ENCODE measurements at places on chromosomes 7 and 10.

DNA sequence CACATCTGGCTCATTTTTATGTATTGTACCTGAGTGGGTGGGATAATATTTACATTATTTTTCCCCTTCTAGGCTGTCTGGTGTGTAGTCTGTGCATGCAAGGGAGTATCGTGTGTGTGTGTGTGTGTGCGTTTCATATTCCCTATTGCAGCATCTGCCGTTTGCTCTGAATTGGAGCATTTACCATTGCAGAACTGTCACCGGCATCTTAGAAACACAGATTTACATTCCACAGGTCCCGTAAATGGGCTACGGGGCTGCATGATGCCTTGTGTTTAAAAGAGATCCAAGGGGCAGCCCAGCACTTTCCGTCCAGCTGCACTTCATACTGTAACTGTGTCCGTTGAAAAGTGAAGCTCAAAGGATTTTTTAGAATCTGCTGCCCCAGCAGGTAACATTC, 167.1 kb upstream of the KIAA1217 start:
- no peak for DNase-seq

DNA sequence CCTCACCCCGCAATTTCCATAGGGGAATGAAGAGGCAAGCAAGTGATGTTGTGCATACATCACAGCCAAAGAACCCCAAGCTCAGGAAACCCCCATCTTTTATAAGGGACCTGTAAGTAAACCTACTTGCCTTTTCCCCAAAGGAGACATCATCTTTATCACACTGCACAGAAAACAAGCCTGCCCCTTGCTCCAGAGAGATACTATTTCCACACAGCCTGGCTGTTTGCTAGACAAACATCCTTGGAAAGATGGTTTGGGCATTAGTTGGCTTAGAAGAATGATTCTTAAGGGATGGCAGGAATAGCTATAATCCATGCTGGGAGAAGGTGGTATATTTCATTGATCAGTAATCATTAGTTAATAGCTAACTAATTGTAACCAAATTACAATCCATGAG, 123.7 kb upstream of the SEC61G start:
- no peak for DNase-seq

- DNase-seq: no peak
Measured at GRCh38 chr10:110544958-110545537, 22.4 kb upstream of the SMC3 start.

- DNase-seq: no peak
Measured at GRCh38 chr10:127813290-127813689, 76.3 kb downstream of the FOXI2 start.

DNA sequence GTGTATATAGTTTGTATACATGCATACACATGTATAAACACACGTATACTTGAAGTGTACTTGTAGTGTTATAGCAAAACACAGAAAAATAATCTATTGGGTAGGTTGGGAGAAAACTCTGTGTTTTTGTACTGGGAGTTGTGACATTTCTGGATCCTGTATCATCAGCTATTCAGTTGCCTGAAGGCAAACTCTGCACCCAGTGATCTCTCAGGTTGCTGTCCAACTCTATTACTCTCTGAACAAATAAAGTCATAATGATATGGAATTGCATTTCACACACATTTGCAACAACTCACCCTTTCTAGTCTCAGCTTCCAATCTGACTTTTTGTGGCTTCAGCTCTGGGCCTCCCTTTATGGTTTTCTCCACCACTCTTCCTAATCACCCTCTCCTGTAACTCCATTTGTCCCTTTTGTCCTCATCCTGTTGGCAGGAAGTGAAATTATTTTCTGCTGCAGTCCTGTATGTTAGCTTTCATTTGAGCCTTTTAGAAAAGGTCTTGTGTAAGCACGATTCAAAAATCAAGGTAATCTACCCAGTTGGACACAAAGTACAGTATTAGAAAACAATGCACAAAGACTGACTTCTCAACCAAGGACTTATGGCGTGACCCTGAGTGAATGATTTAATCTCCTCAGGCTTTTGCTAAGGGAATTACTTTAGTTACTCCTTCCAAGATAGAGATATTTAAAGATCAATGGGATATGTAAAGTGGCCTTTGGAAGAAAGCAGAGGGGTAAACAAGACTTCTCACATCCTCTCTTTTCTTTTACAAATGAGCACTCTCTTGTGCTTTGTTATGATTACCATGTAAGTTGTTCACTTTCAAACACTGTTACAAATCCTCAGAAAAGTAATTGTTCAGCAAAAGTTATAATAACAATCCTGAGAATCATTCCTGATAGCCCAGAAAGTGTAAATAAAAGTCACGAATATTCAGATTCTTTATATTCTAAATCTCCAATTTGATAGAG, 249.1 kb downstream of the KCND2 start:
- no peak for DNase-seq

DNA sequence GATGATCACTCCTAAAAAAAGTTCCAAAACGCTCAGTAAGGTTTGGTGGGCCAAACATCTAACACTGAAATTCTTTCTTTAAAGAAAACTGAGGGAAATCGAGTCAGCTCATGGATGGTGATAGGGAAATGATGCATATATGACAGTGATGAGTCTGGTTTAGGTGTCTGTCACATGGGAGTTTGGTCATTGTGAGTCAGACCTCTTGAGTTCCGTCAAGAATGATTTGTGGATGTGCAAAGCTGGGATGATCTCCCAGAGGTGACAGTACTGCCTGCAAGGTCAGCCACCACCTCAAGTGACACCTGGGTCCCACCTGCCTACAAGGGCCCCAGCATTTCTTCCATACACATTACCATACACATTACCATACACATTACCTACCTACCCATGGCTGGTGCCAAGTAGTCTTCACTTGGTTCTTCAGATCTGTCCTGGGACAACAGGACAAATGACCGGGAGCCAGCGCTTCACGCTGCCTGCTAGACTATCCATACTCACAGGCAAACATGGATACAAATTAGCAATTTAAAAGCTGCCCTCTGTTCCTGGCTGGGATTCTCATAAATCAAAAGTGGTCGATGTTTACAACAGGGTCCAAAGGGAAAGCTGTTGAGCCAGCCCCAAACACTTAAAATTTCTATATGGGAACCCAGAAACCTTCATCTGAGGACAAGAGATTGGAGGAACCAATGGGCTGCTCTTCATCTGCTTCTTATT, 128.4 kb downstream of the ADAM12 start:
- DNase-seq: no peak

DNA sequence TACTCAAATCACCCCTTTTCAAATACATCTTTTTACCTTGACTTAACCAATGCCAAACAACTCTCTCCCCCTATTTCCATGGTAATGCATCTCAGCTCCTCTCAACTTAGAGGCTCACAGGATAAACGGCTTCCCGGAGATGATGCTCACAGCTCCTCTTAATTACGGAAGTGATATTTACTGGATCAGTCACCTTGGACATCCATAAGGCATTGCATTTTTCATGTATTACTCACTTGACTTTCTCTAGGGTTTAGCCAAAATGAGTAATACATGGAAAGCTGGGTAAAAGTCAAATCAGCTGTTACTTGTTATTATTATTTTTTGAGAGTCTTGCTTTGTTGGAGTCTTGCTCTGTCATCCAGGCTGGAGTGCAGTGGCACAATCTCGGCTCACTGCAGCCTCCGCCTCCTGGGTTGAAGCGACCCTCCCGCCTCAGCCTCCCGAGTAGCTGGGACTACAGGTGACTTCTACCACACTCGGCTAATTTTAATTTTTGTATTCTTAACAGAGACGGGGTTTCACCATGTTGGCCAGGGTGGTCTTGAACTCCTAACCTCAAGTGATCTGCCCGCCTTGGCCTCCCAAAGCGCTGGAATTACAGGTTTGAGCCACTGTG, 73.3 kb upstream of the RHEB start:
- DNase-seq: peak; percentile 91

- no peak for DNase-seq
Measured at GRCh38 chr10:77493851-77494261, 143.8 kb downstream of the KCNMA1 start.

GRCh38 chr7:31370609-31371008, 30.1 kb upstream of the NEUROD6 start:
- no peak for DNase-seq

DNA sequence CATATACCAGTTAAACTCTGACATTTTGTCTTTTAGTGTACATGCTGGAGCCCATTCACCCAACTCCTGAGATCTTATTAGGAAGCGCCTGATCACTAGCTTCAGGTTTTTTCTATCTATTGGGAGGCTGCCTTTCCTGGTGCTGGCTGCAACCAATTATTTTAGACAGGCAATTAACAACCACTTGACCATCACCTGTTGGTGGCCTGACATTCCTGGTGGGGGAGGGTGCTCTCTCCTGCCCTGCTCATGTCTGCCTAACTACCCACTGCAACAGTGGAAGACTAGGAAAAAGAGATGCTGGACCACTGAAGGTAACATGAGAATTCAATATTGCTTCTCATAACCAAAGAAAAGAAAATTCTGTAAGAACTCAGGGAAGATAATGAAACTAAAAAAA, 190.3 kb upstream of the GRM3 start:
- DNase-seq: no peak

- no peak for DNase-seq
Measured at GRCh38 chr7:66380272-66380888, 175.2 kb downstream of the TPST1 start.

Data from AG09309 (cell line).